ENCODE measurements at places on chromosomes 7 and 10.

DNA sequence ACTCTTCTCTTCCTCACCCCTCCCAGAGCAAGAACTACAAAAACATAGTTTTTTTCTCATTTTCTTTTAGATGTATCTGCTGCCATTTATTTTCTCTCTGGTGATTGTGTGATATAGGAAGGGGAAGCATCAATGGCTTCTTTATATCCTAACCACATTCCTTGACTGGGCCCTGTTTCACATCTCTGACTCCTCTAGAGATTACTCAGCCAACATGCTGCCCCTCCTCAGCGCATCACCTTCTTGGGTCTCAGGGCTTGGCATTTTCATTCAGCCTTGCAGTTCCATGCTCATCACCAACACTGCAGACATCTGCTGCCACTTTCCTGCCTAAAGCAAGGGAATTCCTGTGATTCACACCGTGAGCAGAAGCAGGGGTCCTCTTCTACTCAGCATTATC, 705.5 kb downstream of the AUTS2 start:
- no peak for DNase-seq

DNA sequence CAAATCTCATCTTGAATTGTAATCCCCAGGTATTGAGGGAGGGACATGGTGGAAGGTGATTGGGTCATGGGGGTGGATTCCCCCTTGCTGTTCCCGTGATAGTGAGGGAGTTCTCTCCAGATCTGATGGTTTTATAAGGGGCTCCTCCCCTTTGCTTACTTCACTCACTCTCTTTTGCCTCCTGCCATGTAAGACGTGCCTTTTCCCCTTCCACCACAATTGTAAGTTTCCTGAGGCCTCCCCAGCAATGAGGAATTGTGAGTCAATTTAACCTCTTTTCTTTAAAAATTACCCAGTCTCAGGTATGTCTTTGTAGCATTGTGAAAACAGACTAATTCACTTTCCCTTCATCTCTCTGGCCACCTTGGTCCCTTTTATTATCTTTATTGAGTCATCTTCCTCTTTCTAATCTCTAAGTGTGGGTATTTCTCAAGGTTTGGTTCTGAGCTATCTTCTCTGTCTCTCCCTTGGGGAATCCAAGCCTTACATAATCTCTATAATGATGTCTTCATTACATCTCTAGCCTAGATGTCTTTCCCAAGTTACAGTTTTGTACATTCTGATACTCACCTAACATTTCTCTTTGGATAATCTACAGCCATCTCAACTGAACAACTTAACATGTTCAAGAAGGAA, 99.1 kb upstream of the JCAD start:
- no peak for DNase-seq

DNA sequence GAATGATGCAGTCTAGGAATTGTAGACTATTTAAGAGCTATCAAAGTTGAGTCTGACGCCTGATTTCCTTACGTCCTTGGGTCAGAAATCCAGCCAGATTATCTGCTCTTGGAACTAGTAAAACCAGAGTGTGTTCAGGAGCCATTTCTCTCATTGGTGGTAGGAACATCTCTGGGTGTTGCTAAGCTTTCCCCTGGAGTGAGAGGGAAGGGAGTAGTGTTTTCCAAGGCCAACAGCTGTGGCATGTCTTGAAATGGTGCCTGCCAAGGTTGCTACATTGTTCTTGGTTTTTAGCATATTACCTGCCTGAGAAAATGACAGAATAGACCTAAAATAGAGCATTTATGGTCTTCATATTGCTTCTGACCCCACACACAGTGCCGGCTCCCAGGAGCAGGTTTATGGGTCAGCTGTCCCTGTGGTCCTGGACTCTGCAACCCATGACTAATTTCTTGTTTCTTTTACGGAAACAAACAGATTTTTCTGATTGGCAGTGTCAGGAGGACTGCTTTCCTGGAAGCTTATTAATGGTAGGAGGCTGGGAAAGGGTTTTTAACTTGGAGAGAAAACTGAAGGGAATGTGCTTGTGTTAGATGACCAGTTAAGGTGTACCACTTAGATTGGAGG, 17.5 kb downstream of the GBF1 start:
- DNase-seq = no peak

- DNase-seq = no peak
Observed at GRCh38 chr10:12025591-12025990, 17.0 kb downstream of the UPF2 start.
